IPS-NIHi11 (cell line): ENCODE measurements at places on chromosomes 16 and 17.

DNA sequence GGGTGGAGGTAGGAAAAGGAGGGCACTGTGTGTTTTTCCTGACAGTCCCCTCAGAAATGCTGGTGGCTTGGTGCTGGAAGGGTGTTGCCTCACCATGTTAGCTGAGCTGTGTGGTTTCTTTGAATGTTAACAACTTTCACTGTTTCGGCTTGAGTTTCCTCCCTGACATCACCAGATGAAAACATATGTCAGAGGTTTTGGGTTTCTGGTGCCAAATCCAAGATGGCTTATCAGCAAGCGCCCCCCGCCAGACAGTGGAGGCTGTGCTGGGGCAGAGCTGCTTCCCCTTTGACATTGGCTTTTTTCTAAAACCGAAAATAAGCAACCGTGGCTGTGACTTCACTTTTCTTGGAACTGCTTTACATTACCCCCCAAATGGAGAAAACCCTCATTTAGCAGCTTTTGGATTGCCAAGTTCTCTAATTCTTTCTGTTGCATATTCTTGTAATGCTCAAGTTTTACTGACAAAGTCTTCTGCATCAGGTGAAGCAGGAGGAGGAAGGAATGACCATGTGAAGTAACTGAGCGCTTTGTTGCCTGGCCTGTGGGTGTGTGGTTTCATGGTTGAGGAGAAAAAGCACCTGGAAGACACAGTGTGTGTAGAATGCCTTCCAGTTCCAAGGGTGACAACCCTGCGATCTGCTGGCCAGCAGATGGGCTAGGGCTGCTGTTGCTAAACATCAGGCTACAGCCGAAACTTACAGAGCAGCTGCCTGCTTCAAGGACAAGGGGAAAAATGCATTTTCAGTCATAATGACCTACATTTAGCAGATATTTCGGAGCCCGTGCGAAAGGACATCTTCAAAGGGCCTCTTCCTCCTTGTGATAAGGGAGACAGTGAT is 9.7 kb downstream of the RMI2 start:
- DNase-seq, result no peak

DNA sequence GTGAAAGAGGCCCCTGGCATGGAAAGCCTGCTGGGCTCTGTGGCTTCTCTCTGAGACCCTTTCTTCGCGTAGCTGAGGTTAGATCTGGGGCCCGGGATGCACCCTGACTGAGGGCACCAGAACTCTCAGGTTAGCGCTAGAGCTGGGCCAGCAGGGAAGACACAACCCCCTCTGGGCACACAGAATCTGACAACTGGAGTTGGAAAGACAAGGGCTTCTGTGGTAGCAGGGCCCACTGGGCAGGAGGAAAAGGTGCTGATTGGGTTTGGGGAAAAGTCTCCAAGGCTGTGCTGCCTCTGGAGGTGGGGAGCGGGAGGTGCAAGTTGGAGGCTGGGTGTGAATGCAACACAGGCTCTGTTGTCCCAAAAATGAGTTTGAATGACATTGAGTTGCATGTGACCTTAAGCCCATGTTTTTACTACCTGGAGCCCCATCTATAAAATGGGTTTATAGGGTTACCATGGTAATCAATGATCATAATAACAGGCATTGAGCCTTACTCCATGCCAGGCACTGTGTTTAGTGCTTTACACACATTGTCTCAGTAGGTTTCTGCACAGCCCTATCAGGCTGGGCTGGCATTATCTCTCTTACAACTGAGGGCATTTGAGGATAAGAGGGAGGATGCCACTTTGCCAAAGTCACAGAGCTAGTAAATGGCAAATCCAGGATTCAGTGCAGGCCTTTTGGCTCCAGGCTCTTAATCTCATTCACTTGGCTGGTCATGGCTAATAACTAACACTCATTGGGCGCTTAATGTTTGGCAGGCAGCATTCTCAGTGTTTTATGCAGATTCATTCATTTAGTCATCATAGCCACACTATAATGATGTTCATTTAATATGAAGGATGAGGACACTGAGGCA is 9.5 kb upstream of the IGFBP4 start:
- peak; percentile 72 for DNase-seq

DNA sequence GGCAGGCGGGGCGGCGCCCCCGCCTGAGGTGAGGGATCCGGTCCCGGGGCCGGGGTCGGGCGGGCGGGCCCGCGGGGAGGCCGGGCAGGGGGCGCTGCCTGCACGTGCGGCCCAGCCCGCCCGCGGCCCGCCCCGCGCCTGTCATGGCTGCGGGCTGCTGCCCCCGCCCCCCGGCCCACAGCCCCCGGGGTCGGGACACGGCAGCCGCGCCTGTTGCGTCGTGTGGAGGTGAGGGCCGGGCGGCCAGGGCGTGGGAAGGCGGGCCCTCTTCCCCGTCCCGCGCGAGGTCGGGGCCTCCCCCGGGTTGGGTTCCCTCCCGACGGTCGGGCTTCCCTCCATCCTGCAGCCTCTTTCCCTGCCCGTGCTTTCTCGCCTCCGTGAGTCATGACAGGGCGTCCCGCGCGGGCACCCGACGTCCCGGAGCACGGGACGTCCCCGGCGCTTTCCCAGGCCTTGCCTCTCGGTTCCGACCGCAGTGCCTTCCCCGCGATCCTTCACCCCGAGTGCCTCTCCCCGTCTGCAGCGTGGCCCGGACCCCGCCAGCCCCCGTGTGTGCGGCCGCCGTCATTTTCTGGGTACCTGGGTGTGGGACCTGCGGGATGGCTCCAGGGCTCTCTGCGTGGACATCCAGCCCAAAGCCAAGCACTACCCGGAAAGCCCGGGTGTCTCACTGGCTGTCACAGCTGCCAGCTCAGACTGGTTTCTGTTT is 76.7 kb downstream of the CHD9 start:
- DNase-seq, result peak; percentile 83

- no peak for DNase-seq
These were observed 10.9 kb downstream of the SEC14L5 start for GRCh38 chr16:4968879-4969483.

DNA sequence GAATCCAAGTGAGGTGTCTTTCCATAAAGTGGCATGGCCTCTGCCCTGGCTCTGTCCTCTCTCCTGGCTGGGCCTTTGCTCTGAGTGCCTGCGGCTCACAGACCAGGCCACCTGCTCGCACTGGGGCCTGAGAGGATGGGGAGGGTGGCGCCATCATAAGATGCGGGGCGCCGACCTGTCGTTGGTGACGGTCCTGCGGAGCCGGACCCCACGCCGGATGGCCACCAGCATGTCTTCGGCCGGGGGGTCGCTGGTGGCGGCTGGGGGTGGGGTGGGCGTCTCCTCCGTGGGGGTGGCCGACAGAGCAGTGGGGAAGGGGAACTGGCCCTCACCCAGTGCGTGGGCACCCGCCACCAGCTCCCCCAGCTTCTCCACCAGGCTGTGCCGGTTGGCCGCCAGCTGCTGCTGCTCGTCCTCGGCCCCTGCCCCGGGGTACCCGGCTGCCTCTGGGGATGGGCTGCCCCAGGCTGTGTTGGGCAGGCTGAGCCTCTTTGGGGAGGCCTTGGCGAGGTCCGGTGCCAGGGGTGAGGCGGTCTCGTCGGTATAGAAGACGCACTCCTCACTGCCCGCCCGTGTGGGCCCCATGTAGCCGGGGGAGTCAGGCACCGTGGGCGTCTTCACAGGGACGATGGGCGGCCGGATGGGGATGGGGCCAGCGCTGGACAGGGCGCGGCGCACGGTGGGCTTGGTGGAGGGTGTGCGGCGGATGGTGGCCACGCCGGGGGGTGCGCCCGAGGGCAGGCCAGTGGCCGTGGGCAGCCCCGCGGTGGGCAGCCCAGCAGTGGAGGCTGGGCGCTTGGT is 17.4 kb downstream of the IL34 start:
- DNase-seq, result no peak

- no peak for DNase-seq
These were observed 119.8 kb upstream of the CDH13 start for GRCh38 chr16:82506692-82507670.

GRCh38 chr17:55969562-55970324 is 183.5 kb upstream of the ANKFN1 start:
- DNase-seq, result no peak
